ENCODE measurements at places on chromosomes 2 and 18. TPM values are rescaled to one million over a fixed set of nuclear protein-coding genes. Genes with fewer than 3 reads are reported as not detected.

The SPATA3 gene
- not detected for polyA plus RNA-seq

The DSG3 gene
- 0.02 TPM for polyA plus RNA-seq

The CD8B2 gene
- 0.07 TPM for polyA plus RNA-seq

The TMEM198 gene
- polyA plus RNA-seq = 13.3 TPM

The NEB gene
- 2.5 TPM for polyA plus RNA-seq
